Large intestine (tissue), 12 donors: ENCODE measurements at places on chromosomes 7 and 10. TPM values are rescaled to one million over a fixed set of nuclear protein-coding genes. Genes with fewer than 3 reads are reported as not detected.

DNA sequence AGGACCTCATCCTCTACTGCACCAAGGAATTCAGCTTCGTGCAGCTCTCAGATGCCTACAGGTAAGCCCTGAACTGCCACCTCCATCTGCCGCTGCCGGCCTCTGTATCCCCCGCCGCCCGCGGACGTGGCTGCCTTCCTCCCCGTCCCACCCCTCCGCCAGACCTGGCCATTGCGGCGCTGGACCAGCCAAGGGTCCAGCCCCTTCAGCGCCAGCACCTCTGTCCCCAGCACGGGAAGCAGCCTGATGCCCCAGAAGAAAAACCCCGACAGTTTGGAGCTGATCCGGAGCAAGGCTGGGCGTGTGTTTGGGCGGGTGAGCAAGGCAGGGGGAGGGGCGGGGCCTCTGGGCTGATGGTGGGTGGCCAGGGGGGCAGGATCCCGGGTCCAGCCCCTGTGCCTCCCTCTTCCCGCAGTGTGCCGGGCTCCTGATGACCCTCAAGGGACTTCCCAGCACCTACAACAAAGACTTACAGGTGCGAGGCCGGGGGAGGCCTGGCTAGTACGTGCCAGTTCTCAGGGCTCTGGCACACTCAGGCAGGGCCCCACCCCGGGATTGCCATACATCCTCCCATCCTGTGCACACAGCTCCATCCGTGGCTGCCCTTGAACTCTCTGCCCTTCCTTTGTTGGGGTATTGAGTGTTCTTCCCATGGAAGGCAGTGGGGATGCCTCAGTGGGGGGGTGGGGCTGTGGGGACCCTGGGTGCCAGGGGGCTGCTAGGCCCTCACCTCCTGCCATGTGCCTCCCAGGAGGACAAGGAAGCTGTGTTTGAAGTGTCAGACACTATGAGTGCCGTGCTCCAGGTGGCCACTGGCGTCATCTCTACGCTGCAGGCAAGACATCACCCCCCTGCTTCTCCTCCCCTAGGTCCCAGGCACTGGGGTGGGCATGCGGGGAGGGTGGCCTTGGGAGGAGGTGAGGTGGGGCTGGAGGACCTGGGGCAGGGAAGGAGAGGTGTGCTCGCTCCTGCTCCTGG, 13.5 kb downstream of the ASL start:
- peaks cover 63% of the 10 kb centered on the region for H3K36me3 ChIP-seq
- DNase-seq, result no peak
- H3K4me1 ChIP-seq, result no peaks in the 10 kb centered on the region
- H3K4me3 ChIP-seq, result no peak overlapping the region
- H3K27me3 ChIP-seq, result no peaks in the 10 kb centered on the region

DNA sequence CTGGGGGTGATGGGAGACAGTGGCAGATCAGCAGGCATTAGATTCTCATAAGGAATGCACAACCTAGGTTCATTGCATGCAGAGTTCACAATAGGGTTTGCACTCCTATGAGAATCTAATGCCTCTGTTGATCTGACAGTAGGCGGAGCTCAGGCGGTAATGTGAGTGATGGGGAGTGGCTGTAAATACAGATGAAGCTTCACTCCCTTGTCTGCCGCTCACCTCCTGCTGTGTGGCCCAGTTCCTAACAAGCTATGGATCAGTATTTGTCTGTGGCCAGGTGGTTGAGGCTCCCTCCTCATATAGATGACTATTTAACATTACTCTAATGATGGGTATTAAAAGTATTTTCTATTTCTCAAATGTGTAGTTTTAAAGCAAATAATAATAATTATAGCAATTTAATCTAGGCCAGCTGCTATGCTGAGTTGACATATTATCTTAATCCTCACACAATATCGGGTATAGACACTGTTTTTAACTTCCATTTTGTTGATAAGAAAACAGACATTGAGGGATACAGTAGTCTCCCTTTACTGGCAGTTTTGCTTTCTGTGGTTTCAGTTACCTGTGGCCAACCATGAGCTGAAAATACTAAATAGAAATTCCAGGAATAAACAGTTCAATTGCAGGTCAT, 39.9 kb downstream of the KIF20B start:
- H3K4me3 ChIP-seq, result no peak overlapping the region
- H3K4me1 ChIP-seq, result no peaks in the 10 kb centered on the region
- no peak for DNase-seq
- peaks cover 7% of the 10 kb centered on the region for H3K36me3 ChIP-seq
- H3K27me3 ChIP-seq, result no peaks in the 10 kb centered on the region

- H3K27ac ChIP-seq, result no peak overlapping the region
- no peaks in the 10 kb centered on the region for H3K27me3 ChIP-seq
- H3K36me3 ChIP-seq, result no peaks in the 10 kb centered on the region
- H3K4me3 ChIP-seq, result no peak overlapping the region
Measured at GRCh38 chr7:70387217-70387616, 744.7 kb upstream of the GALNT17 start.

Gene TSC22D4
- 56.8 TPM for polyA plus RNA-seq

Gene LBX1
- polyA plus RNA-seq, result 0.03 TPM

Gene MSS51
- 3.6 TPM for polyA plus RNA-seq
